H9 (cell line): ENCODE measurements at places on chromosomes 4 and X. TPM values are rescaled to one million over a fixed set of nuclear protein-coding genes. Genes with fewer than 3 reads are reported as not detected.

The CNOT6L gene
- 14.5 and 15.9 TPM in 2 replicates for total RNA-seq

The SLC34A2 gene
- total RNA-seq = 0.35 and 0.57 TPM in 2 replicates

The MAGEA3 gene
- not detected in 2 replicates for total RNA-seq

The STOX2 gene
- 27.5 and 28.2 TPM in 2 replicates for total RNA-seq

The PCDH7 gene
- 16.8 and 18.0 TPM in 2 replicates for total RNA-seq

The MAGED4 gene
- 74.5 and 79.1 TPM in 2 replicates for total RNA-seq

The CXCL5 gene
- 9.2 and 10.8 TPM in 2 replicates for total RNA-seq

The MUC7 gene
- not detected in 2 replicates for total RNA-seq

The PCYT1B gene
- total RNA-seq = 27.4 and 29.1 TPM in 2 replicates

The VSIG4 gene
- not detected in 2 replicates for total RNA-seq

The BTK gene
- 0.09 and 0.35 TPM in 2 replicates for total RNA-seq

The ZCCHC18 gene
- total RNA-seq = 1.5 and 1.8 TPM in 2 replicates

- no peaks in the 10 kb centered on the region; the same call in 1 of the 2 replicates for H3K27me3 ChIP-seq
- peak; percentile 88 for DNase-seq
- H3K27ac ChIP-seq = peak overlapping the region; percentile 35
- H3K36me3 ChIP-seq = no peaks in the 10 kb centered on the region
- peak overlapping the region; percentile 43 for H3K4me3 ChIP-seq
Observed at GRCh38 chr4:113292371-113293042, 243.1 kb downstream of the ANK2 start.

DNA sequence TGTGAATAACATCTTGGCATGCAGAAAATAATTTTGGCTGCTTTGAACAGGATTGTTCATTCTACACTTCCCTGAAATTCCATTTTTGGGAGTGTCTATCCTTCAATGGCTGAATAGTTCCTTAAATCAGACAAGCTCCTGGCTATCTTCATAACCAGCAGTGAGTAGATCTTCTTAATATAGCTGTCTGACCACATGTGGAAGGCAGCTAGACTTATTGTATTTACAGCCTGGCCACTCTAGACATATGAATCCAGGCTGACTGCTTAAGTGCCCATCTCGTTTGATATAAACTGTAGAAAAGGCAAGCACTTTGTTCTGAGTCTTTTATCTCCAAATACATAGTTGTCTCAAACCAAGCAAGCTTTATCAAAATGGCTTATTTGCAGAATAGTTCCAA, 40.0 kb downstream of the PWWP3B start:
- H3K4me1 ChIP-seq = no peaks in the 10 kb centered on the region
- DNase-seq = no peak
- H3K36me3 ChIP-seq = peaks cover 8% of the 10 kb centered on the region; the same call in 1 of the 2 replicates
- H3K4me3 ChIP-seq = no peak overlapping the region
- no peak overlapping the region for H3K27ac ChIP-seq
- H3K27me3 ChIP-seq = no peaks in the 10 kb centered on the region

DNA sequence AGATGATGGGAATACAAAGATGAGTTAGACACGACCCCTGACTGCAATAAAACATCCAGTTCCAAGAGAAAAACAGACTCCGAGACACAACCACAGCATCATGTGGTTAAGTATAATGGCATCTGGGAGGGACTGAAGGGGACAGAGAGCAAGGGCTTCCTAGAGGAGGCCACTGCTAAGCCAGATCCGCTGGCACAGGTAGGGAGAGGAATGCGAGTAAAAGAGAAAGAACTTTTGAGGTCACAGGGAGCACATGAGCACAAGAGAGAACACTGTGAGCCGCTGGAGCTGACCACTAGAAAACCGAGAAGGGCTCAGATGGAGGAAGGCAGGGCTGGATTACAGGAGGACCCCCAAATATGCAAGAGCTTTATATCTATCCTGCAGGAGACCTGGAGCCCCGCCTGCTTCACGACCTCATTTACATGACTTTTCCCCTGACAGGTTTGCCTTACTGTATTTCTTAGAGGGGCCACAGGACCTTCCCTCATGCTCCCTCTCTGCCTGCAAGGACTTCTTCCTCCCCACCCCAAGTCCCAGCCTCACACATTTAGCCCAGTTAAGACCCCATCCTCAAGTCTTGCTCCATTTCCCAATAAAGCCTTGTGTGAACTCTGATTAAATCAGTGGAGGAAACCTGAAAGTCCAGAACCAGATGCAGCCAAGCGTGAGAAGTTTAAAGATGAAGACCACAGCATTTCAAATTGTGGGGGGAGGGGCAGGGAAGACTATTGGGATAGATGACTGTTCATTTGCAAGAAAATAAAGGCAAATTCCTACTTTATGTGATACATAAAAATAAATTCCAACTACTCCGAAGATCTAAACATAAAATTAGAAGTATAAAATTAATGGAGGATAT, 29.6 kb downstream of the MFAP3L start:
- peaks cover 3% of the 10 kb centered on the region; the same call in 1 of the 2 replicates for H3K4me1 ChIP-seq
- H3K27me3 ChIP-seq = no peaks in the 10 kb centered on the region

DNA sequence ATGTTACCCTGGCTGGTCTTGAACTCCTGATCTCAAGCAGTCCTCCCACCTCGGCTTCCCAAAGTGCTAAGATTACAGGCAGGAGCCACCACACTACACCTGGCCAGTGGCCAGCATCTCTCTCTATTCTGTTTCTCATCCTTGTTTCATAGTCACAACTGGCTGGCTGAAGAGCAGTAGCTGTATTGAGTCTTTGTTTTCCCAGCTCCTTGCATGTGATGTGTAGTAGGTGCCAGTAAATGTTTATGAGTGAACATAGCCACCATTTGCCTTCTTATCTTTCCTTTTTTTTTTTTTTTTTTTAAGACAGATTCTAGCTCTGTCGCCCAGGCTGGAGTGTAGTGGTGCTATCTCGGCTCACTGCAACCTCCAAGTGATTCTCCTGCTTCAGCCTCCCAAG, 23.6 kb downstream of the NUDT9 start:
- H3K4me3 ChIP-seq = no peak overlapping the region
- H3K36me3 ChIP-seq = peaks cover 41% of the 10 kb centered on the region

DNA sequence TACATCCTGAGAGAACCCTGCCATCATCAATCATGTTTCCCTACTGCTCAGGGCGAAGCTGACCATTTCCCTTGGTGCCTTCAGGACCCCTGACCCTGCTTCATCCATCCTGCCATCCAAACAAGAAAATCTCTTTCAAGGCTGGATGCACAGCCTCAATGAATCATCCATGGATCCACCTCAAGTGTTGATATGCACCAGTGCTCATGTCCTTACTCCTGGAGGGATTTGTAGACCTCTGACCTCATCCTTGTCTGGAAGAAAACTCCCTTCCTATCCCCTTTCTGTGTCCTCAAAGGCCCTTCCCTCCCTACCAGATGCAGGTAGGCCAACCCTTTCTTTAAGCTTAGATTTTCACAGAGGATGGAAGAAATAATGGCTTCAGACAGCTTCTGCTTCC, 24.6 kb downstream of the BEX3 start:
- H3K4me3 ChIP-seq = no peak overlapping the region
- no peaks in the 10 kb centered on the region for H3K36me3 ChIP-seq
- H3K27me3 ChIP-seq = no peaks in the 10 kb centered on the region

DNA sequence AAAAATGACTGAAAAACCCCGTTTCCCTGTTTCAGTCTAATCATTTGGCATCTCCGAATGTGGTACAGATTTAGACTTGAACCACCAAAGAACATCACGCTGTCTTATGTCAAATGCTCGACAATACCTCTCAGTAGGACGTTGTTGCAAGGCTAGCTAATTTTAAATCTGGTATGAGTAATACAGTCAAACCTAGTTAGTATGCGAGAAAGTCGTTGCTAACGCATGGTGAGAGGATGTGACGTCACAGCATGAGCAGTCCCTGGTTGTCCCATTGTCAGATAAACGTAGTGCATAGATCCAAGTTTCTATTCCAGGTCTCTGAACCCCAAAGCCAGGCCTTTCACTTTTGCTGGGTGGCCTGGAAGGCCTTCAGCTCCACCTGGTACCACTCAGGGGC, 44.7 kb downstream of the SETD7 start:
- no peaks in the 10 kb centered on the region for H3K4me1 ChIP-seq
- no peak for DNase-seq
- H3K4me3 ChIP-seq = no peak overlapping the region
- H3K27ac ChIP-seq = no peak overlapping the region
- H3K36me3 ChIP-seq = no peaks in the 10 kb centered on the region

DNA sequence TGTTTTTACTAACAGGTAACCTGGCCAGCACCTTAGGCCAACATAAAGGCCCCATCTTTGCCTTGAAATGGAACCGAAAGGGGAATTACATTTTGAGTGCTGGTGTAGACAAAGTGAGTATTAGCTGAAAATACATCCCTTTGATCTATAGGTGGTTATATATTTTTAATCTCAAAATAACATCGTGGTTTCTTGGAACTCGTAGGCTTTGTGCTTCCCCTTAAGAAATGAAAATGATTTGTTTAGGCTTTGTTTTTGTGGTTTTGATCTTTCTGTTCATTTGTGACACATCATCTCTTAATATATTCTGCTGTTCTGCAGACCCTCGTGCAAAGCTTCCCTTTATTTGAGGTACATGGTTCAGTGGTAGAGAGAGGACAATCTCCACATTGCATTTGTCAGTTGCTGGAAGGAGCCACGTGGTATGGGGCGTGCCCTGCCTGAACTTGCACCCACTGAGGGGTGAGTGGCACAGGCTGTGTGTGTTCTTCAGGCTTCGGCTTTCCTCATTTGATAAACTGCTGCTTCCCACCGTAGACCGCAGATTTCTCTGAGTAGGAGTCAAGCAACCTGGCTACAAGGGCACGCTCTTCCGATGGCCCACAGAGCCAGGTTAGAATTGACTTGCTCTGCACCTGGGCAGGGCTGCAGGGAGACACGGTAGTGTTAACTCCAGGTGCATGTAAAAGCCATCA, 72.2 kb downstream of the GPR143 start:
- peaks cover 27% of the 10 kb centered on the region for H3K36me3 ChIP-seq
- H3K27ac ChIP-seq = no peak overlapping the region
- no peaks in the 10 kb centered on the region for H3K27me3 ChIP-seq
- no peaks in the 10 kb centered on the region for H3K4me1 ChIP-seq

GRCh38 chr4:142557239-142557801, 288.8 kb downstream of the INPP4B start:
- H3K4me1 ChIP-seq = no peaks in the 10 kb centered on the region
- H3K27me3 ChIP-seq = no peaks in the 10 kb centered on the region
- DNase-seq = no peak
- no peak overlapping the region for H3K27ac ChIP-seq
- H3K4me3 ChIP-seq = no peak overlapping the region

DNA sequence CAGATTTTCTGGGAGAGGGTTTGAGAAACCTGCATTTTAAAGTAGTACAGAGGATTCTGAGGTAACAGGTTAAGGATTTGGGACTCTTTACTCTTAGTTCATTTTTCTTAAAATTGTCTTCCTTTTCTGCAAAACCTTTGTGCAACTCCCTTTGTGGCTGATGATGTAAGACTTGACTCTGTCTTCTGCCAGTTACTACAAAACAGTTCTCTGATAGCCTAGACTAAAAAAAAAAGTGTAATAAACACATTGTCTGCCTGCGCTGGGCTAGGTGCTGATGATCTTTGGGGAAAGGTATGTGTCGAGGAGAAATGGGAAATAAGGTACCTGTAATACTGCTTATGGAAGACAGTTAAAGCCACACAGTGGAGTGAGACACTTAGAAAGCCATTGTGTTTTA, 28.7 kb downstream of the IL13RA1 start:
- peaks cover 18% of the 10 kb centered on the region for H3K36me3 ChIP-seq
- H3K27me3 ChIP-seq = no peaks in the 10 kb centered on the region
- no peaks in the 10 kb centered on the region for H3K4me1 ChIP-seq
- DNase-seq = no peak
- no peak overlapping the region for H3K27ac ChIP-seq
- no peak overlapping the region for H3K4me3 ChIP-seq

DNA sequence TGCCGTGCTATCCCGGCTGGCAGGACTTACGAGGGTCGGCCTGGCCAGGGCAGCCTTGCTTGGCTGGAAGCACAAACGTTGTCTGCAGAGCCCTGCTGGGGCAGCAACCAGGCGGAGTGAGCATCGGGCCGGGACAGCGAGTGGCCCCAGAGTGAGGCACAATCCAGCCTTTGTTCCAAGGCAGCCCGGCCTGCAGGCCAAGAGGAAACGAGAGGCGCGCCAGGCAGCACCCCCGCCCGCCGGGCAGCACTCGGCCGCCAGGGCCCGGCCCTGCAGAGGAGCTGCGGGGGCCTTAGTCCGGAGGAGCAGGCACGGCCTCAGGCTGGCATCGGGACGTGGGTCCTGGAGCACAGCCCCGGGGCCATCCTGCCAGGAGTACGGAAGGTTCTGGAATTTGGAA, 24.1 kb downstream of the FGFRL1 start:
- H3K36me3 ChIP-seq = no peaks in the 10 kb centered on the region
- no peak for DNase-seq
- H3K27me3 ChIP-seq = no peaks in the 10 kb centered on the region
- H3K4me3 ChIP-seq = no peak overlapping the region
- H3K27ac ChIP-seq = no peak overlapping the region
- no peaks in the 10 kb centered on the region for H3K4me1 ChIP-seq

DNA sequence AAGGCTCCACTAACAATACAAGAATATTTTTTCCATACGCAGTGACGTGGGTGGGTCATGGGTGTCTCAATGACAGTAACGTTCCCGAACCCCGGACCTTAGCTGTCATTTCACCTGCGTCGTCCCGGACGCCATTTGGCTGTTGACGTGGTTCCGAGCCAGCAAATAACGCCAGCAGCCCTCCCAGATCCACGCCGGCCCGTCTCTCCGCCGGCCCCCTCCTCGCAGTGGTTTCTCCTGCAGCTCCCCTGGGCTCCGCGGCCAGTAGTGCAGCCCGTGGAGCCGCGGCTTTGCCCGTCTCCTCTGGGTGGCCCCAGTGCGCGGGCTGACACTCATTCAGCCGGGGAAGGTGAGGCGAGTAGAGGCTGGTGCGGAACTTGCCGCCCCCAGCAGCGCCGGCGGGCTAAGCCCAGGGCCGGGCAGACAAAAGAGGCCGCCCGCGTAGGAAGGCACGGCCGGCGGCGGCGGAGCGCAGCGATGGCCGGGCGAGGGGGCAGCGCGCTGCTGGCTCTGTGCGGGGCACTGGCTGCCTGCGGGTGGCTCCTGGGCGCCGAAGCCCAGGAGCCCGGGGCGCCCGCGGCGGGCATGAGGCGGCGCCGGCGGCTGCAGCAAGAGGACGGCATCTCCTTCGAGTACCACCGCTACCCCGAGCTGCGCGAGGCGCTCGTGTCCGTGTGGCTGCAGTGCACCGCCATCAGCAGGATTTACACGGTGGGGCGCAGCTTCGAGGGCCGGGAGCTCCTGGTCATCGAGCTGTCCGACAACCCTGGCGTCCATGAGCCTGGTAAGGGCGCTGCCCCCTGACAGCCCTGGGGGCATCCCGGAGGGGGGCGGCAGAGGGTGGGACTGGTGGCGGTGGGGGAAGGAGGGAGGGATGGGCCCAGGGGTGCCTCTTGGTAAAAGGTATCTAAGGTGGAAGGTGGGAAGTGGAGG, at the start of gene CPE:
CPE (plus strand) TSS at position 264 of the 933 bp plus-strand sequence; CDS start at position 478, 214 bp downstream.
- no peaks in the 10 kb centered on the region for H3K36me3 ChIP-seq
- H3K4me3 ChIP-seq = peak within 1 kb of the TSS; percentile 72
- H3K27ac ChIP-seq = no peak within 1 kb of the TSS
- DNase-seq = peak; percentile 68
- H3K4me1 ChIP-seq = no peaks in the 10 kb centered on the region; the same call in 1 of the 2 replicates

- no peaks in the 10 kb centered on the region; the same call in 1 of the 2 replicates for H3K4me1 ChIP-seq
- no peak overlapping the region for H3K4me3 ChIP-seq
- H3K27me3 ChIP-seq = no peaks in the 10 kb centered on the region
- DNase-seq = no peak
- no peaks in the 10 kb centered on the region; the same call in none of the 3 replicates for H3K36me3 ChIP-seq
Observed at GRCh38 chrX:145844886-145845285, 27.3 kb downstream of the SLITRK2 start.

GRCh38 chr4:128333309-128334018, 45.9 kb upstream of the PGRMC2 start:
- H3K4me1 ChIP-seq = no peaks in the 10 kb centered on the region
- no peaks in the 10 kb centered on the region for H3K36me3 ChIP-seq
- H3K27me3 ChIP-seq = no peaks in the 10 kb centered on the region

GRCh38 chr4:137749466-137749865, 217.2 kb upstream of the PCDH18 start:
- H3K4me3 ChIP-seq = no peak overlapping the region
- H3K36me3 ChIP-seq = no peaks in the 10 kb centered on the region
- no peaks in the 10 kb centered on the region for H3K4me1 ChIP-seq
- H3K27ac ChIP-seq = no peak overlapping the region
